ENCODE measurements at places on chromosomes 2 and 18.

GRCh38 chr2:130849896-130850787, 13.4 kb downstream of the ARHGEF4 start:
- no peak for DNase-seq

DNA sequence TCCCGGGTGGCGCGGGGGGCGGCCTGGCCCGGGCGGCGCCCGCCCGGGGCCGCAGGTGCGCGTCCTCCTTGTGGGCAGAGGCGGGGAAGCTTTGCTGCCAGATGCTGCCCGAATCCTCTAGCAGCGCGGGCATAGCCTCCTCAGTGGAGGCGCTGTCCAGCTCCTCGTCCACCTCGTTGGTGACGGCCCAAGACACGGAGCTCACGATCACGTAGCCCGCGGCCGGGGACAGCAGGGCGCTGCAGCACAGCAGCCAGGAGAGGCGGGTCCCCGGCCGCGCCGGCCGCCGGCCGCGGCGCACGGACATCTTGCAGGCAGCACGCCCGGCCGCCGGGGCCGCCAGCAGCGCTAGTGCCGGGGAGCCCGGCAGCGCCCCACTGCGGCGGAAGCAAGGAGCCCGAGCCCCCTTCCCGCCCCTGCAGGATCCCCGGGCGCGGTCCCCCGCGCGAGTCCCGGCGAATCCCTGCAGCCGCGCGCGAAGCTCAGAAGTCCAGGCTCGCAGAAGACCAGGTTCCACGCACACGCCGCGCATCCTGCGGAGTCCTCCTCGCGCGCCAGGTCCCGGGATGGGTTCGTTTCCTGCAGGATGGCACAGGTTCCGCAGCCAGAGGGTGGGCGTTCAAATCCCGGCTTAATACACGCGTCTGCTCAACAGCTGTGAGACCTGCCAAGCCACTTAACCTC, at the start of gene CREG2:
TSS of gene CREG2 (minus strand) at position 353 of the 684 bp plus-strand sequence. CDS start at position 307, 46 bp downstream.
- DNase-seq = peak; percentile 79

GRCh38 chr2:181054843-181055242, 74.4 kb downstream of the UBE2E3 start:
- no peak for DNase-seq

GRCh38 chr2:216113572-216113971, 4.4 kb downstream of the XRCC5 start:
- DNase-seq = no peak

DNA sequence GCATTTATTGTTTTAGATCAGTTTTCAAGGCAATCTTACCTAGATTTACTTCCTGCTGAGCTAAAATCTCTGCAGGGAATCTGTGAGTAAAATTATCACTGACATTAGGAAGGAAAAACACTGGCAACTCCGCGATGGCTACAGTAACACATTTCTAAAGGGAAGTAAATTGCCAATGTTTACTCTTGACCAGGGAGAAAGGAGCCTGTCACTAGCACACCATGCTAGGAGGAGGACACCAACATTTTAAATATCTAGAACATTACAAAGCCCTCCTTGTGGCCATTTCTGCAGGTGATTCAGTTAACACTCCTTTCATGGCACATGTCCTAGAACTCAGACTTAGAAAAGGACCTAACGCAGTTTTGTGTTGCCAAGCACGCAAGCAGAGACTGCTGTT, 58.4 kb downstream of the TCF4 start:
- DNase-seq = no peak

DNA sequence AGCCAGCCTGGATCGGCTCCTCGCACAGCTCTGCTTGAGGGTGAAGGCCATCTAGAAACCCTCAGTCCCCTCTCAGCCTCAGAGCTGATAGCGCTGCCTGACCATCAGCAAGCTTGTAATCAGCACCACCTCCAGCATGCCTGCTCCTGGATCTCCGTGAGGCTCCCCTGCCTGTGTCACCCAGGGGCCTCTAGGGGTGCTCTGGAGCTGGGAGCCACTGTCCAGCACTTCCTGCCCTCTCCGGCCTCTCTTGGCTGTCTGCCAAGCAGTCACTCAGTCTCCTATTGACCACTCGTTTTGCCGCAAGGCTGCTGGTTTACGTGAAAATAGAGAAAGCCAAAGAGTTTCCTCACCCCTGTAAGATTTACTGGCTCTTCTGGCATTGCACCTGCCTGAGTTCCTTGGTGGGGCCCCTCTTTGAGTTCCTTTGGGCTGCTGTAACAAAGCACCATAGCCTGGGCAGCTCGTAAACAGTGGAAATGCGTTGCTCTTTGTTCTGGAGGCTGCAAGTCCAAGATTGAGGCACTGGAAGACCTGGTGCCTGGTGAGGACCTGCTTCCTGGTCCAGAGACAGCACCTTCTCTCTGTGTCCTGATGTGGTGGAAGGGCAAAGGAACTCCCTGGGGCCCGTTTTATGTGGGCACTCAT, 17.9 kb downstream of the CAPN10 start:
- DNase-seq = peak; percentile 84

GRCh38 chr2:107569496-107569895, 257.2 kb upstream of the RGPD4 start:
- no peak for DNase-seq

- no peak for DNase-seq
Observed at GRCh38 chr2:40803900-40804299, 352.0 kb upstream of the SLC8A1 start.

DNA sequence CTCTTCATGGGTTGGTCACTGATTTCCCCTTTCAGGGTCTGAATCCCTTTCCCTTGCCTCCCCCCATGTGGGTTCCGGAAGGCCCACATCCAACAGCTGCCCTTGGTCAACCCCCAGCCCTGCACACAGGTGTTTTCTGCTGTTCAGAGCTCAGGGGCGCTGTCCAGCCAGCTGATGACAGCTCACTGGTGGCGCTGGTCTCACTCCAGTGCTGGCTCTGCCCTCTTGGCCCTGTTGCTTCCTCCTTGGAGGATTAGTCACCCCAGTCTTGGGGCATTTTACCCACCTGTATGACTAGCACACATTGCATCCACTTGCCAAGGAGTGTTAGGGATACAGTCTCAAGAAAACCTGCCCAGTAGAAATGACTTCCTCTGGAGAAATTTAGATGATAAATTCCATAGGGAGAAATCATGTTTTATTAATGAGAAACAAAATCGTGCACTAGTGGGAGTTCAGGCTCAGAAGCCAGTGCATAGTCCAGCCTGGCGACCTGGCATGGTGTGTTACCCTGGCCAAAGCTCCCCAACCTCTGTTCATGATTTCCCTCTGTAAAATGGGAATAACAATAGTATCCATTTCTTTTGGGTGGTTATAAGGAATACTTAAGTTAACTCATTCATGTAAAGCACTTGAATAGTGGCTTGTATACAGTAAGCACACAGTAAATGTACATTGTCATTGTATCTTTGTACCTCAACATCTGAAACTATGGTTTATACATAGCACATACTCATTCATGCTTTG, 21.6 kb downstream of the CRIM1 start:
- no peak for DNase-seq

GRCh38 chr18:78871618-78872017, 108.0 kb upstream of the SALL3 start:
- DNase-seq = no peak

DNA sequence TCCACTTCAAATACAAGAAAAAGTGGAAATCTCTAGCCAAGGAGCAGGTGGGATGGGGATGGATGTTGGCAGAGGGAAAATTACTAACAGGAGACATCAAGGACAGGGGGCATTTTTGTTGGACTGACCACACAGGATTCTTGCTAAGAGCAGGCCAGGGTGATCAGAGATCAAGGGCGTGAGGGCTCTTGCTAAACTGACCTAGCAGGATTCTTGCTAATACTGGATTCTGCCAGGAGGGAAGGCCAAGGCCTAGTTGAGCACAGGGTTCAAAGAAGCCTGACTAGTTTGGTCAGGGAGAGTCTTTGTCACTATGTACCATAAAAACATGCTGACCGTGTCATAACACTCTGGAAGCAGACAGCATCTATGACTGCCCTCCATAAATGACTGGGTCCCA, 442.7 kb downstream of the PID1 start:
- no peak for DNase-seq

DNA sequence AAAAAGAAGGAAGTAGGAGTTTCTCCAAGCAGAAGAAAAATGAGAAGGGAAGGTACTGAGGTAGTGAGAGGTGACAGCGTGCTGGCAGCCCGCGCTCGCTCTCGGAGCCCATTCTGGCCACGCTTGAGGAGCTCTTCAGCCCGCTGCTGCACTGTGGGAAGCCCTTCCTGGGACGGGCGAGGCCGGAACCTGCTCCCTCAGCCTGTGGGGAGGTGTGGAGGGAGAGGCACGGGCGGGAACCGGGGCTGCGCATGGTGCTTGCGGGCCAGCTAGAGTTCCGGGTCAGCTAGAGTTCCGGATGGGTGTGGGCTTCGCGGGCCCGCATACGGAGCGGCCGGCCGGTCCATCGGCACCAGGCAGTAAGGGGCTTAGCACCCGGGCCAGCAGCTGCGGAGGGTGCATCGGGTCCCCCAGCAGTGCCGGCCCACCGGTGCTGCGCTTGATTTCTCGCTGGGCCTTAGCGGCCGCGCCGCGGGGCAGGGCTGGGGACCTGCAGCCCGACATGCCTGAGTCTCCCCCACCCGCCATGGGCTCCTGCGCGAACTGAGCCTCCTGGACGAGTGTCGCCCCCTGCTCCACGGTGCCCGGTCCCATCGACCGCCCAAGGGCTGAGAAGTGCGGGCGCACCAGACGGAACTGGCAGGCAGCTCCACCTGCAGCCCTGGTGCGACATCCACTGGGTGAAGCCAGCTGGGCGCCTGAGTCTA, 11.1 kb upstream of the CYS1 start:
- no peak for DNase-seq

DNA sequence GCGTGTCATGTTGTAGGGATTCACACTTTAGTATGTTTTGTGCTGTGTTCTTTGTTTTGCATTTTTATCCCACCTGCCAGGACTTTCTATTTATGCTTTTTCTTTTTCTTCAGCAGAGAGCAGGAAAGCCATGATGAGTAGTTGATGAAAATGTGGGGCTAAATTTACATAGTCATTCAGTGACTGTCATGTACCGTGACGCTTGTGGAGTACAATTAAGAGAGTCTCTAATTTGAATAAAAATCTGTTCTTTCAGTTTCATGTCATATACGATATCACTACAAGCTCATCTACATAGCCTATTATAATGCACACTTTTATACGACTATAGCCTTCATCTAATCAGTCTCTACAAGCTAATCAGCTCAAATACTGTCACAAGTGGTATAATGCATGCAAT, 112.7 kb upstream of the SPATS2L start:
- no peak for DNase-seq

GRCh38 chr18:65620076-65620696, 130.6 kb upstream of the CDH7 start:
- DNase-seq = no peak

- peak; percentile 66 for DNase-seq
Observed at GRCh38 chr2:241354668-241355658, 1.1 kb upstream of the FARP2 start.

GRCh38 chr18:70398076-70398475, 109.2 kb downstream of the SOCS6 start:
- no peak for DNase-seq

- no peak for DNase-seq
Observed at GRCh38 chr2:11553661-11554398, 20.0 kb downstream of the GREB1 start.

DNA sequence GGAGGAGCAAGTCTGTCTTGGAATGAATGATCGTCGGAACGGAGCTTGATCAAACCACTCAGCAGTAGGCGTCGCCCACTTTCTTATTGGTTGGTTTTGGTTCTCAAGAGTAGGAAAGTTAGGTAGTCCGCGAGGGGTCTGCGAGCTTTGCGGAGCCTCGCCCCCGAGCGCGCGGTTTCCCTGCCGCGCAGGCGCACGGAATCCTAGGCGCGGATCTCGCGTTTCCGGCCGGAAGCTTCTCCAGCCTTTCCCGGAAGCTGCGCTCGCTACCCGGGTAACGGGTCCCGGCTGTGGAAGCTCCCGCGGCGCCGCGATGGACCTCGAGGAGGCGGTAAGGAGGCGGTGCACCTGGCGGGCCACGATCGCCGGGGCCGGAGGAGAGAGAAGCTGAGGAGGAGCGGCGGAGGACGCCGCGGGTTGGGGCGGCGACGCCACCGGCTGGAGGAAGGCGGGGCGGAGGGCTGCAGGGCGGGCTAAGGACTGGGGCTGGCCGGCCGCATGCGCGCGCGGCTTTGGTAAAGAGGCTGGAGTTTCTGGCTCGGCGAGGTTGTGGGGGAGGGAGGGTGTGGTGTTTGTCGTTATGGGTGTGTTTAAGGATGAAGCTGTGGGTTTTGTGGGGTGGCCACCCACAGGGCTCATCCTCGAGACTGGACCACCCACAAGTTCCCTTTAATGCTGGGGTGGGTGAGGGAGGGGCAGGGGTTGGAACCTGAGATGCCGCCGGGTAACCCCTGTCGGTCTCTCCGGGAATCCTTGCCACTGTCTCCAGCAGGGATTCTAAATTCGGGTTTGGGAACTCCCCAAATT, at the start of gene TAF1B:
TSS of gene TAF1B (plus strand) at position 246 of the 807 bp plus-strand sequence. CDS start at position 314, 68 bp downstream.
- peak; percentile 90 for DNase-seq

- DNase-seq = no peak
Observed at GRCh38 chr2:201205515-201205849, 22.5 kb downstream of the CASP10 start.

DNA sequence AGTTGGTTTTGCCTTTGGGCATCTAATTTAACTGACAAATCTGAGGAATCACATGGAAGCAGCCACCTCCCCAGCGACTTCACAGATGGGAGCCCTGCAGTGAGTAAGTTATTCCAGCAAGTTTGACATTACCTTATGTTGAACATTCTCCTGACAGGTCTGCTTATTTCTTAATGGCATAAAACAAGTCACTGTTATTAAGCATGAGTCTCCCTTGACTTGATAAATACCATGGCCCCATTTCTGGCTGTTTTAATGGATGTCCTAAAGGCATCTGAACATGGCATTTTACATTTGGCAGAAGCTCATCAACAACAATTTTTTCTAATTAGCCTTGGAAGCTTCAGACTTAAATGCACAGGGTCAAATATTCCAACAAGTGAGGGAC, 92.6 kb upstream of the CREB1 start:
- DNase-seq = no peak

DNA sequence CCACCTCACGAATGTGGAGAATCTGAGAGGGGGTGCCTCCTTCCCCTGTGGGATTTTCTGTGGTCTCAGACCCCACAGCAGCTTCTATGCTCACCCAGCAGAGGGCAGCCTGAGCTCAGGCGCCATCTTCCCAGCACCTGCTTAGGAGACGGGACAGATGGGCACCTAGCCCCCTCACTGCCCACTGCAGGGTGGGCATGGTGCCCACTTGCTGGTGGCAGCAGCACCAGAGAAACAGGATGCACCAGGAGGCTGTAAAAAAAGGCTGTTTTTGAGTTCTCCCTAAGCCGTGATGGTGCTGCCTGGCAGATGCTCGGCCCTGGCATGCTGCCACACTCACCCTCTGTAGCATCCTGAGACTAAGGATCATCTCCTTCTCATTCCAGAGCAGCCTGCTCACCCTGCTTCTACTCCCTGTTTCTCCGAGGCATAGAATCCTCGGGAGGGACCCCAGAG, 19.1 kb upstream of the SLC20A1 start:
- DNase-seq = peak; percentile 75

GRCh38 chr18:56444201-56444600, 194.2 kb downstream of the TXNL1 start:
- no peak for DNase-seq

- no peak for DNase-seq
Observed at GRCh38 chr2:1974397-1974796, 230.1 kb upstream of the PXDN start.

GRCh38 chr2:174623690-174624089, 26.1 kb upstream of the WIPF1 start:
- no peak for DNase-seq
